ENCODE measurements at places on chromosomes 2 and 18. TPM values are rescaled to one million over a fixed set of nuclear protein-coding genes. Genes with fewer than 3 reads are reported as not detected.

DNA sequence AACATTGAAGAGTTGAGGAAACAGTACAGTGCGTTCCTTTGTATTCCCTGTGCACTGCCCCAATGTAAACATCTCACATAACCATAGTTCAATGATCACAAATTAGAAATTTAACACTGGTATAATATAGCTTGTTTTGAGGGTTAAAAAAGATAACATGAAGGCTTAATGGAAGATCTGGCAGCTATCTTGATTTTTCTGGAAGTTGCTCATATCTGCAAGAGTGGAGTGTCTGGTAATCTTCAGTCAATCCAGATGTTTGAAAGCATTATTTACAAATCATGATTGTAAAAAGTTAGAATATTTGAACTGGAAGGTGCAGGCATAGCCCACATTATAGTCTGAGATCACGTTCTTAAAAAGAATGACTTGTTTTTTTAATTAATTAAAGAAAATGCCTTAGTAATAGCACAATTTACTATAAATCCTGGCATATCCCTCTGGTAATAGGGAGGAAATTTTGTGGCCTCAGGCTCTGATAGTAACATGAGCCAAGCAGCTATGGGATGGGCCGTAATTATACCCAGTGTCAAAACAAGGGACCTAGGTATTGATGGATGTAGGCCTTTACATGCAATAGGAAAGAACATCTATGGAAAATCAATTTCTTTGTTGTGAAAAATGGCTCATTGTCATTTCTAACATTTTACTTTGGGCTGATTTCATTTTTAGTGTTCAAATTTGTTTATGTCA, 418.0 kb downstream of the THSD7B start:
- no peak for DNase-seq

DNA sequence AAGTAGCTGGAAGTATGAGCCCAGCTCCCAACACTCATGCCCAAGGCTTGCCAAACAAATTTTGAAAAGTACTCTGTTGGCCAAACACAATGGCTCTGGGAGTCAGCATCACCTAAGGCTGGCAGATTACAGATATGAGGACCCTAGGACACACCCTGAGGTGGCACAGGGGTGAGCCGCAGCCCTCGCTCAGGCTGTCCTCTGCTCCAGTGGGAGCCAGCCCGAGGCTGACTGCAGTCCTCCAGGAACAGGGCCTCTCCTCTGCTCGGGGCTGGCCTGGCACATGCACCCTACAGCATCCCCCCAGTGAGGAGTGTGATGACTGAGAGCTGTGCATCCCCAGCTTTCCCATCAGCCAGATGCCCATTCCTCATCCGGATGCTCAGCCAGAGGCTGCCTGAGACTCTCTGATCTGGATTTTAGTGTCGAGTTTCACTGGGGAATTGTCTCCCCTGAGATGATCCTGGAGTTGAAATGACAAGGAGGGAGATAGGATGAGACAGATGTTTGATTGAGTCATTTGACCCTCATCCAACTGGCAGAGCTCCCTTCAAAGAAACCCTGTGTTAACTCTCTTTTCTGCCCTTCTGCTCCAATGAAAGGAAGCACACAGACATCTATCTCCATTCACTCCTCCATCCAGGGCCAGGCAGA, 269.3 kb upstream of the NCKAP5 start:
- DNase-seq = no peak

DNA sequence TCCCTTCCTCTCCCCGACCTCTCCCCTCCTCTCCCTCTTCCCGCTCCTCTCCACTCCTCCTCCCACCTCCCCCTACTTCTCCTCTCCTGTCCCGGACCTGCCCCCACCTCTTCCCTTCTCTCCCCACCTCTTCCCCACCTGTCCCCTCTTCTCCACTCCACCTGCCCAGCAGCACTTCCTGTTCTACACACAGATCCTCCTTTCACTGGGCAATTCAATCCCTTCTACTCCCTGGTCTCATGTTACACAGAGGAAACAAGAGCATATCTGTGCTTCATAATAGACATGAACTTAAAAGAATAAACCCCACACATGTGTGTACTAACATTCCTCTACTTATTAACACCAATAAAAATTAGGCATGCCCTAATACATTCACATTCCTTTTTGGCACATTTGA, 34.8 kb downstream of the TIMM21 start:
- DNase-seq = no peak

GRCh38 chr2:74740395-74740740, 86.3 kb downstream of the SEMA4F start:
- no peak for DNase-seq

DNA sequence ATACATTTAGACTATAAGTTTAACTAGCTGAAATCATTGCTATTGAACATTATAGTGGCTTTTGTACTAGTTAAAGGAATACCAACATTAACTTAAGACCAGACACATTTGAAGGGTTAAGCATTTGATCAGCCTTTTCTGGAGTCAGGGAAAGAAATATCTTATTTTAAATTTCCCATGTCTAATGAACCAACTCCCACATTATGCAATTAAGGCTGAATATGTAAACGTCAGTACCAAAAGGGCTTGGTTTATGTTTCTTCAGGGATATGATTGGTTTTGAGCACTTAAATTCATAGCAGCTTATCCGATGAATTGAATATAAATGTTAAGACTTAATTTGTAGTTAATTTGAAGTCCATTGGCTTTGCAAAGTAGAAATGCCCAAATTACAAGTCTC, 344.5 kb downstream of the KIAA1328 start:
- no peak for DNase-seq

DNA sequence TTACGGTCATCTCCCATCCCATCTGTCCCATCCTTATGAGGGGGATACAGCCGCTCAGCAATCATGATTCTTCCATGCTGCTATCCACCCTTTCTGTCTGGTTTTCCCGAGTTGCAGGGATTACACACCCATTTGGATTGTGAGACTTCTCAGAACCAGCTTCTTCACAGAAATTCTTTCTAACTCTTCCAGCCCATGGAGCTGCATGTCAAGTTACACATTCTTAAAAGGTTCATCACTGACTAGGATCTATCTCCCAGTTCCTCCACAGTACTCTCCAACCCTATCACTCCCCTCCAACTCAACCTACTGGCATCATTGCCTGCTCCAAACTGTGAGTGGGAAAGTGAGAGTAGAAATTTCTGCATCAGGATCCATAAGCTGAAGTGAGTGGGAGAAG, 558.2 kb upstream of the TNP1 start:
- no peak for DNase-seq

- peak; percentile 20 for DNase-seq
Measured at GRCh38 chr2:61177727-61178549, 15.9 kb downstream of the C2orf74 start.

- DNase-seq = peak; percentile 22
Measured at GRCh38 chr2:160494201-160494644, 616 bp upstream of the RBMS1 start.

DNA sequence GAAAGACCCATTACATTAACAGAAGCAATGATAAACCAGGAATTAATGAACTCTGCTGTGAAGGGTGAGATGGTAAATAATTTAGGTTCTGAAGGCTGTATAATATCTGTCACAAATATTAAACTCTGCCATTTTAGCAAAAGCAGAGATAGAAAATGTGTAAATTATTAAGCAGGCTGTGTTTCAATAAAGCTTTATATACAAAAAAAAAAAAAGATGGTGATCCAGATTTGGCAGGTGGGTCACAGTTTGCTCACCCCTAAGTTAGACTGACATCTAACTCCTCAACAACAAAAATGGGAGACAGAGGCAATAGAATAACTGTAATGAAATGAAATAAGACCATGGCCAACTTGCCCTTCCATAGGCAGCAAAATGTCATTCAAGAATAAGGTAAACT, 157.3 kb upstream of the FANCL start:
- DNase-seq = no peak

GRCh38 chr2:181440344-181440743, 16.8 kb upstream of the ITGA4 start:
- DNase-seq = no peak

DNA sequence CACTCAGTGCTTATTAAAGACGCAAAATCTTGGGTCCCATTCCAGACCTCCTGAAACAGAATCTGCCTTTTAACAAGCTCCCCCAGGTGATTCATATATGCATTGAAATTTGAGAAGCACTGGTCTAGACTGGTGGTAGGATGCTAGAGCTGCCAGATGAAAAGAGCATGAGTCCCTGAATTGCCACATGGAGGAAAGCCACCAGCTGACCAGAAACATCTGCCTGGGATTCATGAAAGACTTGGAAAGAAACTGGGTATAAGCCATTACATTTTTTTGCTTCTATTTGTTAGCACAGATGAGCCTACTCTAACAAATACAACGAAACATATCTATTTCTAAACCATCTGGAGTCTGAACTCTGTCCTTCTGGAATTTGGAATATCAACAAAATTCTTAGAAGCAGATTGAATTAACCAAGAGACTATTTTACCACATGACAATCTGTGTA, 228.9 kb downstream of the RBM43 start:
- DNase-seq = peak; percentile 51

DNA sequence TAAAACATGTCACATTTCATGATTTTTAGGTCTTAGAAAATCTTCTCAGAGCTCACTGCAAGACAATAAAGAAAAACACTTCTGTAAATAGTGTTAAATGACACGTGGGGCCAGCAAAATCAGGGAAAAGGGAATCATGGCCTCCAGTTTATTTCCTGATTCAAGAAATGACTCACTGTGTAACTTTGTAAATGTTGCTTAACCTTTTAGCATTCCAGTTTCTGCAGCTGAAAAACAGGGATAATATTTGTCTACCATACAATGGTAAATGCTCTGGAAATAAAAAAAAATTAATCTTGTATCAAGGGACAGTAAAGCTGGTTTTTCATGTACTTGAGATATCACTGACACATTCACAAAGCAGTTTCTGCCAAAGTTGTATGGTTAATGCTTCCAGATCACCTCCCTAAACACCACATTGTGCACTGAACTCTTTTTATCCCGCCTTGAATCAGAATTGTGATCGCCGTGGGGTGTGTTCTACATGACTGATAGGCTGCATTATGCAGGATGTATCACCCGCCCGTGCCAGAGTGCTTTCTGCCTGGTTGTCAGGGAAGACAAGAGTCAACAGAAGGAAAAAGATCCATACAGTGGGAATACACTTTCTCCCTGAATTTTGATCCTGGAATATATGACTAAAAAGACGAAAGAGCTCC, 238.8 kb downstream of the IKZF2 start:
- peak; percentile 50 for DNase-seq

DNA sequence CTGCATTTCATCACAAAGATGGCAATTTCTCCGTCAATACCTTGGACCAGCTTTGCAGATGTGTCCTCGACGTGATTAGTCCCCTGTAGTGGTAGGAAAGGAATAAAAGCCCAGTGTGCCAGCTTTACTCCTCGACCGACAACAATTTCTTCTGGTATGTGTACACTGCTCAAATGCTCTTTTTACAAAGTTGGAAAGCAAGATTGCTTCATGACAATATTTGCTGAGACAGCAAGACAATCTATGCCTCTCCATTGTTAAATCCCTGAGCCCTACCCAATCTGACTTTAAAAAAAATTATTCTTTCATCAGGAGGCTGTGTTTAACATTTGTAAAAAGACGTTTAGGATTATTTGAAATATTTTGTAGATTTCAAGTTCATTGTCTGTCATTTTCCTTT, 27.6 kb upstream of the ZEB2 start:
- DNase-seq = no peak

DNA sequence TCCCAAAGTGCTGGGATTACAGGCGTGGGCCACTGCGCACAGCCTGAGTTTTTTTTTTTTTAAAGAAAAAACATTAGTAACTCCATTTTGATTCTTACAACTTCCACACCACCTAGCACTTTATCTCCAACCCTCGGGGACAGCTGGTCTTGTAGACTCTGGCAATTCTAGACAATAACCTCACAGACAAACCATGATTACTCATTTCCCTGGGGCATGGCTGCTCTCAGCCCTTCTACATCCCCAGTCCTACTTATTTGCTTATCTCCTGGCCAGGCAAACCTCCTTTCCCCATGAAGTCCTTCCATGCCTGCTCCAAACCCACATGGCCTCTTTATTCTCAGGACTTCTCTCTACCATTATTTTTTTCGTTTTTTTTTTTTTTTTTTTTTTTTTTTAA, 91.1 kb downstream of the ACTR3 start:
- DNase-seq = peak; percentile 66

GRCh38 chr2:234139755-234140154, 89.3 kb downstream of the SPP2 start:
- DNase-seq = peak; percentile 92

GRCh38 chr2:16404551-16405300, 260.9 kb downstream of the CYRIA start:
- DNase-seq = no peak

GRCh38 chr2:86584151-86584913, 21.1 kb upstream of the CHMP3 start:
- DNase-seq = peak; percentile 10

- no peak for DNase-seq
Measured at GRCh38 chr2:103355287-103355686, 593.5 kb downstream of the TMEM182 start.

GRCh38 chr18:48455555-48456478, 46.6 kb upstream of the ZBTB7C start:
- DNase-seq = peak; percentile 100

- DNase-seq = no peak
Measured at GRCh38 chr2:240597054-240597418, 10.5 kb downstream of the CAPN10 start.

- peak; percentile 83 for DNase-seq
Measured at GRCh38 chr2:177281400-177282180, 17.1 kb upstream of the NFE2L2 start.

- DNase-seq = no peak
Measured at GRCh38 chr18:45090526-45091140, 409.9 kb downstream of the SETBP1 start.

DNA sequence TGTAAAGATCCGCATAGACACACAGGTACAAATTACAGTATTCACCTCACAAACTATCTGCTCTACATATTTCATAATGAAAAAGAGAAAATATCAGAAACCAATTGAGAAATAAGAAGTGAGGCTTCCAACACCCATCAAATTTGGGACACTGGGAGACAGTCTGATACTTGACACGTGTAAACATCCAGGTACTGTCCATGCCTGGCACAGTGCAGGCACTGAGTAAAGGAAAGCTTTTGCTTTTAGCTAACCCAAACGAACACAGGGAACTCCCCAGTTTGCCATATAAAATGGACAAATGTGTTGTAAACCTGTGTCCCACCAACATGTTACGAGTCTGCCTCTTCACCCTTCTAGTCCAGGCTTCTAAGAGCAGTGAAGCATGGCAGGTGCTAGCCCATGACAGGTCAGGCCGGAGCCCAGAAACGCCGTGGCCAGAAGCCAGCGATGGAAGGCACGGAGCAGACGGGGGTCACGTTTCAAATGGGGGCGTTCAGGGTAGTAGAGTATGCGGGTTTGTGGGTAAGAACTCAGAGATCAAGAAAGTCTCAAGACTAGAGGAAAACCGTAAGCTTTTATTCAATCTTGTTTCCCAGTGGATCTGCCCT, 27.0 kb downstream of the CDH2 start:
- no peak for DNase-seq

Gene SLC5A7
- total RNA-seq = not detected

Gene STPG4
- 0.17 TPM for total RNA-seq

Gene ITPRIPL1
- total RNA-seq = not detected

Gene CAPN14
- 0.21 TPM for total RNA-seq

Gene GALNT5
- 17.1 TPM for total RNA-seq

Gene ALPG
- total RNA-seq = not detected

Gene DTNB
- total RNA-seq = 42.9 TPM

Gene CCDC68
- total RNA-seq = not detected

Gene COBLL1
- total RNA-seq = 35.0 TPM

Gene TXNDC2
- total RNA-seq = not detected

Gene RPE
- 91.2 TPM for total RNA-seq

Gene ZC3H15
- 53.5 TPM for total RNA-seq

Gene REG3G
- not detected for total RNA-seq

Gene FAM210A
- total RNA-seq = 57.0 TPM

Gene PGAP1
- 21.3 TPM for total RNA-seq

Gene PTPN18
- total RNA-seq = 18.8 TPM

Gene TNFAIP6
- total RNA-seq = 0.50 TPM
